ENCODE measurements at places on chromosomes 7 and 10.

DNA sequence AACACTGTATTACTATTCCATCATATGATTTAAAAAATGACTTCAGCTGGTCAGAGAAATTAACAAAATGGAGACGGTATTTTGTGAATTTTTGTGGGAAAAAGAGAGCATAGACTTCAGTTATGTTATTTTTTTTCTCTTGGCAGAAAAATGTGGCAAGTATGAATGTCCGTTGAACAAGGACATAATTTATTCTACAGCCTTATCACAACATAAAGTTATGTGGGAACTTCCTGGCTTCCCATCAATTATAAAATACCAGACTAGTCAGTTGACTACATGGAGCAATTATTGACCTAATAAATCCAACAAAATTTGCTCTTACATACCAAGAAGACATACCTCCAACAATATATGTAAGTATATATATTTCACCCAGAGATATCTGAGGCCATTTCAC, 88.6 kb upstream of the PPP1R3A start:
- DNase-seq, result no peak

DNA sequence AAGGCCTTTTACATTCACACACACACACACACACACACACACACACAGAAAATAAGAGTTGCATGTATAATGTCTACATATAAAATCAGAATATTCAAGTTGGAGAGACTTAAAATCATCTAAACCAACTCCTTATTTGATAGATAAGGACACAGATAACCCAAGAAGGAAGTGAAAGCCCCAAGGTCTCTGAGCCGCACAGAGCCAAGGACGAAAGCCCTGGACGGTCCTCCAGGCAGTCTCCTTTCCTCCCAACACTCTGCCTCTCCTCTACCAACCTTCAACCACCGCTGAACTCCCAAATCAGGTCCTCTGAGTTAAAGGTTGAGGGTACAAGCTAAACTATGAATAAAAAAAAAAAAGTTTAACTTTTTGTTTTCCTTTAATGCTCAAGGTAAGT, 28.2 kb downstream of the UBE2H start:
- DNase-seq, result no peak

DNA sequence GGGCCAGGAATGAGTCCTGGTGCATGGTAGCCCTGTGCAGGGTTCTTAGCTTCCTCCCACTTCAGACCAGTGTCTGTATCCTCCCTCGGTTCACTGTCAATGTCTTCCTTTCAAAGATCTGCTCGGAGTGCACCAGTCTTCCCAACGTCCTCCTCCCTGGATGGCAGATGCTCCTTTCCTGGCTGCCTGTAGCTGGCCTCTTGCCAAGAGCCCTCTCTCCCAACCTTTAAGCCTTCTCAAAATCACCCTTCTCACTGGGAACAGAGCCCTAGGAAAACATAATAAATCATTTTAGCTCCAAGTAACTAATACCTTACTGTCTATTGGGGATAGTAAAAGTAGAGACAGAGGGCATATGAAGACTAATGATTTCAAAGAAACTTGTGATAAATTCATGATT, 490.6 kb downstream of the CCSER2 start:
- no peak for DNase-seq

- no peak for DNase-seq
These were observed 844 bp downstream of the GRM3 start for GRCh38 chr7:86644282-86645224.

DNA sequence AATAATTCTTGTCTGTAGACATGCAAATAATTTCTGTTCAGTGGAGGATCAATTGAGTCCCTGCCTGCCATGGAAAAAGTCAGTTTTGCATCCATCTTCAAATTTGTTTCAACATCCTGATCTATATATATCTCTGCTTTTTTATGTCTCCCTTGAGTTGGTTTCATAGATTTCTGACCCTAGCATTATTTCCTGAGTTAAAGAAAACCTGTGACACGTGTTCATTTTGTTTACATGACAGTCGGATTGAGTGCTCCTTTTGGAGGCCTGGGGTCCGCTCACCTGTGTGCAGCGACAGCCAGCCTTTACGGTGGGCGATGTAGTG, 674 bp downstream of the MRPS24 start:
- DNase-seq, result no peak

DNA sequence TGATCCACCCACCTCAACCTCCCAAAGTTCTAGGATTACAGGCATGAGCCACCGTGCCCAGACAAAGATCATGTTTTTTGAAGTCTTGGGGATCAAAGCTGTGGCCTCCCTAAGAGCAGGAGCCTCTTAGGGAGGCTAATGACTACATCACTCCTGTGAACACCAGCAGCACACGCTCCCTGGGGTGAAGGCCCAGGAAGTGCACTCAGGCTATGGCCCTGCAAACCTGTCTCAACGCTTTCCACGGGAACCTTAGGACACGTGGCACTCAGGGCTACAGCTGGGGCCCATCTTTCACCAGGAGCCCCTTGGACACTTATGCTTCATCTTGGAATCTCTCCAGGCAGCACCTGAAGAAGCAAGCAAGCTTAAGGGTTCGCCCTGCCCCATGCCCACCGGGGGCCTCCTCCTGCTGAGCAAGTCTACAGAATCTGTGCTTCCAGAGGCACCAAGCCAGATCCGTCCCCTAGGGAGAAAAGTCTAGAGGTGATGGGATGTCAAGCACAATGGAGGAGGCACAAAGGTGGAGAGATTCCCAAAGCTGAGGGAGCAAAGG, 18.4 kb downstream of the VSTM4 start:
- no peak for DNase-seq

DNA sequence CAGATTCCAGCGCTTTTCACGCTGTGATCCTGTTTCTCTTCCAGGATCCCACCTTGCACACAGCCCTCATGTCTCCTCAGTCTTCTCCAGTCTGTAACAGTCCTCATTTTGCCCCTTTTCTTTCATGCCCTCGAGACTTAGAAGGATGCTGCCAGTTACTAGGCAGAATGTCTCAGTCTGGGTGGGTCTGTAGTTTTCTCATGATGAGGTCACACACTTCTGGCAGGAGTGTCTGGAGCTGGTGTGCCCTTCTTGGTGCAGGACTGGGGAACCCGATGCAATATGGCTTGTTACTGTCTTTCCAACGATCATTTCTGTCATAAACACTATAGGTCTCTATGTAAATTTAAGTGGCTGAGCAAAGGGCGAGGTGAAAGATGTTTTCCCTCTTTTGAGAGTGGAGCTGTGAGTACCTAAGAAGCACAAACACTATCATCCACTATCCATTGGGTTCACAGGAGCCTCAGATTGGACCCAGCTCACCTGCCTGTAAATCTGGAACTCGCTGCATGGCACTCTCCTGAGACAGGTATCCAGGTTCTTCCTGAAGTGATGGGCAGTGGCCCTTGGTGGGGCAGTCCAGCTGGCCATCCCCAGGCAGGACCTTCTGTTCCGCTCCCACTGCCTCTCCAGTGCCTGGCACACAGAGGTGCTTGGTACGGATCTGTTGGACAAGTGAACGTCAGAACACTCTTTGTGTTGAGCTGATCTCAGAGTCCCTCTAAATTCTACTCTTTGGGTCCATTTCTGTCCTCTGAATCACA, 64.3 kb upstream of the ZNF32 start:
- DNase-seq, result no peak

GRCh38 chr10:3502673-3503072, 282.3 kb downstream of the KLF6 start:
- no peak for DNase-seq

DNA sequence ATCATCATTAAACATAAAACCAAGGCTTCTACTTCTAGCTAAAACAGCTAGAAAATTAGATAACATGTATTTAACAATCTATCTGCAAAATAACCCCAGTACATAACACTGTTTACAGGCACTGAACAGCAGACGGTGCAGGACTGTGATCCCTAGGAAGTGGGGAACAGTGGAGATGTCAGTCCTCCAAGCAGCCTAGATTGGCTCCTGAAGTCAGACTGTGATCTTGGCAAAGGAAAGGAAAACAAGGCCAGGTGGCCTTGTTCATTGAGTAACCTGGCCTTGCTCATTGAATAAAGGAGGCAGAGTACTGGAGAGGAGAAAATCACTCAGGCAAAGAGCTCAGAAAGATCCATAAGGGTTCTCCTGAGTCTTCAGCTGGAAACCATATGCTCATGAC, 77.7 kb upstream of the DIP2C start:
- DNase-seq, result no peak

DNA sequence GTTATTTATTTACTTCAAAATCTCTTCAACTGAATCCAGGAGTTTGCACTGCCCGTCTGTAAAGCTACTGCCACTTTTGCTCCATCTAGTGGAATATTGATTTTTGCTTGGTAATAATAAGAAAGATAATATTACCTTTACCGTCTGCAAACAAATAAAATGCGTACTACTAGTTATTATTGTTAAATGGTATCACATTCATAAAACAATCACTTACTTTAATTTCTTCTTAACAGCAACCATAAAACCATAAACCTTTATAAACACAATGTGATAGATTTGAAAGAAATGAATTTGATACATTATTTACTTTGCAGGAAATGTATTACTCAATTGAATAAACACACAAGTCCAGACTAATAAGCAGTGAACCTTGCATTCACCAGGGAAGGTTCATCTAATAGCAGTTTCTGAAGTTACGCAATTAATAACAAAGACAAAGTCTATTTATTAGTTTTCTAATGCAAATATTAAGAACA, 6.4 kb downstream of the AGMO start:
- DNase-seq, result no peak

DNA sequence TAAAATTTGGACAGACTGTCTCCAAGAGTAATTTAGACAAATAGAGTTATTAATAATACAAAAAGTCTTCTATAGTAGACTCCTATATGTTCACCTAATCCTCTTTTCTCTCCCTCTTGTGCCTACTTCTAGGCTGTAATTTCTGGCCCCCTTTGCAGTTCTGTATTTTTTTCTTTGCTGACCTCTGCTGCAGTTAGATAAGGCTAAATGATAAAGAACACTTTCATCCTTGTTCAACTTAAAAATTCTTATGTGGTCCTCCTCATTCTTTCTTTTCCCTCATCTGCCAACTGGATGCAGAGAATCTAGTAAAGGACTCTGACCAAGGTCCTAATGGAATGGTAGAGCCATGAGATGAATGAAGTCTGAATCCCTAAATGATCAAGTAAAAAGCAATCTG, 20.1 kb downstream of the GLCCI1 start:
- no peak for DNase-seq

DNA sequence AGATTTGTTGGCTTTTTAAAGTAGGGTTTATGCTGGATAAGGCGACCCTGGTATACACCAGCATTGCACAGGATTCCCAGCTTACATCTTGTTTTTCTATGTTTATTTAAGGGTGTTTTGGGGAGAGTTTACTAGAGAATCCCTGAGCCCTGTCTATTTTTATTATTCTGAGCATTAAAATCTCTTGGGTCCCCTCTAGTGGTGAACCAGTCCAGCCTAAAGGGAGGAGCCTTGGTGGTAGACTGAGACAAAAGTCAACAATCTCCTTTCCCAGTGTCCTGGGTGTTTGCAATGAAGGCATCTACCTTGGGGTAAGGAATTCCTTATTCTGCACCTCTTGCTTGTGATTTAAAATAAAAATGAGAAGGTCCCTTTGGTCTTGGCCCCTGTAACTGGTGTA, 38.2 kb downstream of the ANTXRL start:
- DNase-seq, result no peak

GRCh38 chr7:119010635-119011034, 786.1 kb downstream of the ANKRD7 start:
- DNase-seq, result no peak

DNA sequence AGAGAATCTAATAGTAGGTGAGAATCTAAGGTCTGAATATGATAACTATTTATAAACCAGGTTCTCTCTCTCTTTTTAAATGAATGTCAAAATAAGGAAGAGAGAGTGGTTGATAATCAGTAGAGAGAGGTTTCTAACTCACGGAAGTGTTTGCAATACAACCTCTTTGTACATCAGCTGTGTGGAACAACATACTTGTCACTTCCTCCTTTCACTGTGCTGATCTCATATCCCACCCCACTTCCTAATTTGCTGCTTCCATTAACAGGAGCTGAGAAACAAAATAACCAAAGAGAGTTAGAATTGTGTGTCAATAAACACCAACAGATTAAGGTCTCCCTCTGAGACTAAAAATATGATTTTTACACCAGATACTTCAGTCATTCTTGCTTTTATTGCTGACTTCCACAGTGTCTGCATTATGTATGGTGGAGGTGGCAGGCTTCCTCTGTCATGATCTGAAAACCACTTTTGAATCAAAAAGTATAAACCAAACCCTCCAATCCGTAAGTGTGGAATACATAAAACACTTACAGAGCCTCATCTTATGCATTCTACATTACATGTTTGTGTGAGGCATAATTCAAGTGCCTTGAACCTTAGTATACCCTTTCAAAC, 25.0 kb downstream of the CACUL1 start:
- DNase-seq, result no peak

DNA sequence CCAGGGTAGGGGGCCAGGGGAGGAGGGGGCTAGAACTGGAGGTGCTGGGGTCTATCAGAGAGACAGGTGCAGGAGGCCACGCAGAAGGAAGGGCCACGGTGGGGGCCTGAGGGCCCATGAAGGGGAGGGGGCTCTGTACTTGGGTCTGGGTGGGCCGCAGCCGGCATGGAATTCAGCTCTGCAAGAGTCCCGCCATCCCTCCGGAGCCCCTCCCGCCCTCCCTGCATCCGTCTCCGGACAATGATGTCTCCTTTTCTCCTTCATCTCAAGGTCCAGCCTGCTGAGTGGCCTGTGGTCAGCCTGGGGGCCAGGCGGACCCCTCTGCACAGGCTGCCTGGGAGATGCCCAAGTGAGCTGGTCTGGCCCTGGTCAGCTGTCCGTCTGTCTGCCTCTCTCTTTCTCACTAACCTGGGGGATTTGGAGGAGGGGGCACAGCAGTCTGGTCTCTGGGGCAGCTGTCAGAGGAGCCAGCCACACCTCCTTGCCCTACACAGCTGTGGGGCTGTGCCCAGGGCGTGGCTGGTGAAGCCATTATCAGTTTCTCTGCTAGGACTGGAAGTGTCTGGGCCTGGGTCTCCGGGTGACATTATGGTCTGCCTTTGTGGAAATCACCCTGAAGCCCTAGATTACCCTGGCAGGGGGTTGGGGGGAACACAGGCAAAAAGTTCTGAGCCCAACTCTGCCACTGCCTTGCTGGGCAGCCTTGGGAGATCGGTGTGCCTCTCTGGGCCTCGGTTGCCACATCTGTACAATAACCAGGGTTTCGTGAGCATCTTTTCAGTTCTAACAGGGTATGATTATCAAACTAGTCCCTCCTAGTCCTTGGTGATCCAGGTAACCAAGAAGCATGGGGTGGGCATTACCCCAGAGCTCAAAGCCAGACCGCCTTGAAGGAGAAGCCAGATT, 19.0 kb upstream of the HSPB1 start:
- DNase-seq, result no peak

GRCh38 chr7:66255534-66256100, 50.5 kb downstream of the TPST1 start:
- DNase-seq, result no peak

GRCh38 chr7:70952311-70952710, 179.6 kb upstream of the GALNT17 start:
- DNase-seq, result no peak

- DNase-seq, result no peak
These were observed 258.2 kb downstream of the SDK1 start for GRCh38 chr7:3559278-3559677.

GRCh38 chr10:88256013-88256680, 327.0 kb downstream of the RNLS start:
- DNase-seq, result no peak
